Muscle of back (tissue), 13 donors: ENCODE measurements at places on chromosomes 3 and 15.

GRCh38 chr3:136396916-136397315, 146.8 kb downstream of the PCCB start:
- no peak for DNase-seq

DNA sequence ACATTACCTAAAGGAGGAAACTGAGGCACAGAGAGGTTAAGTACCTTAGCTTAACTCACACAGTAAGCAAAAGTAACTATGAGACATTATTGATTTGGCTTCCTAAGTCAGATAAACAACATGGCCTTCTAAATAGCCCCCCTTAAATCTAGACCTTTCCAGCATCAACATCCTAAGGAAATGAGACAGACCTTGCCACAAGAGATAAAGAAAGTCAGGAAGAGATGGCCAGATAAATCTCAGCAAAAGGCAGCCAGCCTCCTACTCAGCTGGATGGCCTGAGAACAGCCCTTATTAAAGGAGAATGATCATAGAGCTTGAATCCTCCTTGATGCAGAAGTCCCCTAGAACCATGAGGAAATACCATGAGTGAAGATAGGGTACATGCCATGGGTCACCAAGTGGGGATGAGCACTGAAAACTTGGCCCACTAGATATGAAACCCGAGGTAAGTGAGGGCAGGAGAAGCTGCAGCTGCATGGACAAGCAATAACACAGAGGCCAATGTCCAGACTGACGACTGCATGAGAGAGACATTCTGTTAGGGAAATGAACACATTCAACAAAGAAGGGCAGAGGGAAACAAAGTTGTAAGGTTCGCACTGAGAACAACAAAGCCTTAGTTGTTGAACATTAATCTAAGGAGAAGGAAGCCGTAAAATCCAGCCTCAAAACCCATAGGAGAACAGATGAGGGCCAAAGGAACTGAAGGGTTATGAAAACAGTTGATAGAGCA, 69.6 kb downstream of the ZIC4 start:
- DNase-seq, result no peak

DNA sequence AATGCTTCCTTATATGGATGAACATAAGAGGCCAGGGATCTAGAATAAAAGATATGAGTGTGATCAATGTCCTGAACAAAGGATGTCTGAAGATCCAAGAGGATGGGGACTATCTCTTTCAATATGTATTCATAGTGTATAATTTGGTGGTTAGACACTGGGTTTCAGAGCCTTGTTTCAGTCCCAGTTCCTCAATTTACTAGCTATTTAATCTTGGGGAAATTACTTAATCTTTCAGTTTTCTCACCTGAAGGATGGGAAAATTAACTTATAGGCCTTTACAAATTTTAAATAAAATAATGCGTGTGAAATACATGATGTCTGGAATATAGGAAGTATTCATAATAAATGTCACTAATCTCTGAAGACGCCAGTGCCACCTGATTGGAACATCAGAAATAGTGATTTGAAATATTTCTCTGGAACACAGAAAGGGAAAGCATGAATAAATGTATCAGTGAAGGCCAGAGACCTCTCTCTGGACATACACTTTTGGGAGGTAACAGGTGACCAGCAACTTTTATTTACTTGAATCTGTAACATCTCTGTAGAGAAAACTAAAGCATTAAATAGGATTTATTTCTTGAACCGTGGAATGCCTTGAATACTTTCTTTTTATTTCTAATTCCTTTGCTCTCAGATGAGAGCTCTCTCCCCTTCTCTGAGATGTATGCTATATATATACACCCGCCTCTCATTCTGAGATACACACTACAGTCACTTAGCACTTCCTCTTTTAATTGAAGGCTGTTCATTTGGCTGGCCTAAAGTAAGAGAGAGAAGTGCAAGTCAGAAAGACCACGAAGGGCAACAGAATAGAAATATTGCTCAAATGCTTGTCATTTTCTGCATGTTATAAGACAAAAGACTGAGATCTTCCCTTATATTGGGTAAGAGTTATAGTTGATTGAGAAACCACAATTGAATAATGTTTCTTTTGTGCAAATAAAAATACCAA, 407.1 kb downstream of the LSAMP start:
- no peak for DNase-seq

GRCh38 chr3:125587039-125587648, 8.2 kb downstream of the OSBPL11 start:
- no peak for DNase-seq
